ENCODE measurements at places on chromosomes 6 and 20.

GRCh38 chr20:47711046-47711752, 74.1 kb downstream of the SULF2 start:
- no peak for DNase-seq

GRCh38 chr20:20710443-20711315, 1.8 kb downstream of the RALGAPA2 start:
- DNase-seq, result no peak

GRCh38 chr6:42099340-42100028, 42.9 kb downstream of the C6orf132 start:
- no peak for DNase-seq

DNA sequence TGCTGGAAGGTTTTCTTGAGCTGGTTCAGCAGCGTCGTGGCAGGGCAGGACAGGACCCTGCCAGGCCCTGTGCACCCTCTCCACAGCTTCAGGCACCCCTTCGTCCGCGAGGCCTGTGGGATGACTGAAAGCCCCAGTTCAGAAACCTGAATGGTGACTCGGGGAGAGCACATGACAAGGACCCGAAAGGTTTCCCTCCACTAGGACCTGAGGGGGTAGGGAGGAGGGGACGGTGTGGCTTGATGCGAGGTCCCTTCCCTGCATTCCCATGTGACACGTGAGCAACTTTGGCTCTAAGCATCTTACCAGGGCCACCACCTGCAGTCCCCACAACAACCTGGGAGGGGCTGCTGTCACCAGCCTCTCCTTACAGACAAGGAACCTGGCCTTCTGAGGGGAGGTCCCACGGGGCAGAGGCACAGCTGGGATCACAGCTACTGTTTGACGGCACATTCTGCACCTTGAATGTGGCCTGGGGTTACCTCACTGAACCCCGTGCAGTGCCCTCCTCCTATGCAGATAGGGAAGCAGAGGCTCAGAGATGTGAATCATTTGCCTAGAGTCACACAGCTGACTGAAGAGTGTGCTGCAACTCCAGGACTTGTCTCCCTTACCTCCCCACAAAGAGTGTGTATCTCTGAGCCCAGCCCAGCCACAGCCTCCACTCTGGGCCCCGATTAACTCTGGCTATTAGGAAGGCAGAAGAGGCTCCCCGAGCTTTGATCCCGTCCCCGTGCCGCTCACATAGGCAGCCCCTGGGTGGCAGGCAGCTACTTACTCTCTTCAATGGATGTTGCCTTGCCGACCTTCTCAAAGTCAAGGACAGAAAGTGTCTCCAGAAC, 84.6 kb downstream of the PTPN1 start:
- DNase-seq, result no peak

GRCh38 chr6:109372130-109372529, 10.1 kb downstream of the CD164 start:
- DNase-seq, result no peak

All from psoas muscle (tissue), 8 donors.